Activated effector memory CD4-positive, alpha-beta T cell treated with anti-CD3 and anti-CD28 coated beads, Interleukin-2, amount 50 U/mL, for 16 hours (primary cell): ENCODE measurements at places on chromosomes 16 and 17.

DNA sequence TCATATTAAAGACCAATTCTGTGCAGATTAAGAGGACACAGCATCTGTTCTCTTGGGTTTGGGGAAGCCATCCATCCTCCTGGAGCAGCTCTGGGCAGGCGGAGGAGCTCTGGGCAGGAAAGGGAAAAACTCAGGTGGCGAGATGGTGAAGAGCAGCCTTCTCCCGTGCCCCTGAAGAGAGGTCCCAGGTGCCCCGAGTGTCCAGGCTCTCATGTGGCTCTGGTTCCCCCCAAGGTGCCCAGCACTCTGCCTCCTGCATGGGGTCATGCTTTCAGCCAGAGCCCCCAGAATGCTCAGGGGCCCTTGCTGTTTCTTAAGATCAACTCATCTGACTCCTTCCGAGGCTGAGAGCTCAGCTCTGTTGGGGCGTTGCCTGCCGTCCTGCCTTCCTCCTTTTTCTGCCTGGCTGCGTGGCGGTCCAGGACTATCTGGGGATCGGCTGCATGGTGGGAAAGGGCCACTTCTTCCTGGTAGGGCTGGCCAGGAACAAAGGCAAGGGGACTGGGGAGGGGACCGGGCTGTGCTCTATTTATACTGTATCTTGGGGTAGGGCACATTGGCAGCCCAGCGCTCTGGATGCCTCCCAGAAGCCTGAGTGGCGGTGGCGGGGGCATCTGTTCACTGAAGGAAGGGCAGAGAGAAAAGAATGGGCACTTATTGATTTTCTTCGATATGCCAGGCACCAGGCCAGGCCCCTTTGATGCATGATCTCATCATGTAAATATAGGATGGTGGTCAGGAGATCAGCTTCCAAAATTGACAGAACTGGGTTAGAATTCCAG lies 103.2 kb upstream of the SDK2 start:
- no peak for DNase-seq

- peak; percentile 89 for DNase-seq
Observed at GRCh38 chr16:56610017-56610608, 1.7 kb downstream of the MT2A start.

GRCh38 chr17:56499799-56500388 lies 93.6 kb upstream of the NOG start:
- DNase-seq, result no peak

GRCh38 chr16:67781565-67781921 lies 24.8 kb downstream of the RANBP10 start:
- no peak for DNase-seq

DNA sequence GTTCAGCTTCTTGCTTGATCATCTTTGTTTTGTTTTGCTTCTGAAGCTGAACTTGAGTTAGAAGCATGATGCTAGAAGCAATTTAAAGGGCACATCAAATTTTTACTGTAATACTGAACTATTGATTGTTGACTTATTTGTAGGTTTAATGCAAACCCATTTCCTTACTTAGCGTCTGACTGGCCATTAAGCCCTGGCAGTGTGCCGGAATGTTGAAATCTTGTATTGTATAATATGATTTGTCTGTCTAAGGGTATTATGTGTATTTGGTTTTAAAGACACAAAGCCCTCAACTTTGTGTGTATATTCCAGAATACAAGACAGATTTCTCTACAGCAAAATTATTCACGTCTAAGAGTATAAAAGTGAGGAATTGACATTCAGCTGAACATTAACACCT lies 39.7 kb downstream of the NUP93 start:
- DNase-seq, result no peak

DNA sequence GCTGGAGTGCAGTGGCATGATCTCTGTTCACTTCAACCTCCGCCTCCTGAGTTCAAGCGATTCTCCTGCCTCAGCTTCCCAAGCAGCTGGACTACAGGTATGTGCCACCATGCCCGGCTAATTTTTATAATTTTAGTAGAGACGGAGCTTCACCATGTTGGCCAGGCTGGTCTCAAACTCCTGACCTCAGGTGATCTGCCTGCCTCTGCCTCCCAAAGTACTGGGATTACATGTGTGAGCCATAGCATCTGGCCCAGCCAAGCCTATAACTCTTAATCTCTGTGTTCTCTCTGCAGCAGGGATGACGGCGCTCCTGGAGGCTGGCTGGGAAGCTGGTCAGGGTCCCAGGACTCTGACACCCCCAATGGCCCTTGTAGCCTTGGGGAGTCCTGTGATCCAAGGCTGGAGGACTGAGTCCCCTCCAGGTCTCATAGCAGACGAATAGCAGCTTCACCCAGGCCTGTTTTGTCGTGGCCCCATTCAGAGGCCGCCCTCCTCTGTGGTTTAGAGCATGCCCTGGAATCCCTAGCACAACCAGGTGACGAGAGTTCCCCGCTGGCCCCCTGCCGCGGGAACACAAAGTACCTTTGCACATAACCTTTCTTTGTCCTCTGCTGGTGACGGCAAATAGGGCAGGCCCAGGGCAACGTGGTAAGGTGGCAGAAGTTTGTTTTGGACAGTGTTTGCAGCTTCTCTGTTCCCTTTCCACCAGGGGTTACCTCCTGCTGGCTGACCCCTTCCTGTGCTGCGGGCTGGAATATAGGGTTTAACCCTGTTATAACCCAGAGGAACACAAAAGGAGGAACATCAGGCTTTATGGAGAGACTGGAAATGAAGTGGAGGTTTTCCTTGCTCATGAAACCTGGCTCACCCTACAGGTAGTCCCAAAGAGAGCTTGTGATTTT lies 43.0 kb upstream of the TOB1 start:
- peak; percentile 75 for DNase-seq

DNA sequence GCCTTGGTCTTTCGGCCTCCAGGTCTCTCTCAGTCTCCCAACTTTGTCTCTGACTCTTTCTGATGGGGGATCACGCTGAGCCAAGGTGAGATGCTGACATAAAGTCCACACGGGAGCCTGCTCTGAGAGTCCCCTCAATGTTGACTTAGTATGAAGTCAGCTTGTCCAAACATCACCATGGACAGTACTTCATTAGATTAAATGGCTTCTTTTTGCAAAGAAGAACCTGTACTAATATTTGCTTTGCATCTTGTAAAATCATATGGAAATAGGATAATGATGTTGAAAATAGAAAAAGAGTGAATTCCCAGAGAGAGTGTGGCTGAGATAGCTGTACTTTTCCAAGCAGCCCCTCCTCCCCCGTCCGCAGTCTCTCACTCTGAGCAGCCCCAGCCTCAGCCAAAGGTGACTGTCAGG lies 56.7 kb upstream of the SIAH1 start:
- no peak for DNase-seq

GRCh38 chr17:79986411-79987186 lies 49.1 kb downstream of the TBC1D16 start:
- no peak for DNase-seq

DNA sequence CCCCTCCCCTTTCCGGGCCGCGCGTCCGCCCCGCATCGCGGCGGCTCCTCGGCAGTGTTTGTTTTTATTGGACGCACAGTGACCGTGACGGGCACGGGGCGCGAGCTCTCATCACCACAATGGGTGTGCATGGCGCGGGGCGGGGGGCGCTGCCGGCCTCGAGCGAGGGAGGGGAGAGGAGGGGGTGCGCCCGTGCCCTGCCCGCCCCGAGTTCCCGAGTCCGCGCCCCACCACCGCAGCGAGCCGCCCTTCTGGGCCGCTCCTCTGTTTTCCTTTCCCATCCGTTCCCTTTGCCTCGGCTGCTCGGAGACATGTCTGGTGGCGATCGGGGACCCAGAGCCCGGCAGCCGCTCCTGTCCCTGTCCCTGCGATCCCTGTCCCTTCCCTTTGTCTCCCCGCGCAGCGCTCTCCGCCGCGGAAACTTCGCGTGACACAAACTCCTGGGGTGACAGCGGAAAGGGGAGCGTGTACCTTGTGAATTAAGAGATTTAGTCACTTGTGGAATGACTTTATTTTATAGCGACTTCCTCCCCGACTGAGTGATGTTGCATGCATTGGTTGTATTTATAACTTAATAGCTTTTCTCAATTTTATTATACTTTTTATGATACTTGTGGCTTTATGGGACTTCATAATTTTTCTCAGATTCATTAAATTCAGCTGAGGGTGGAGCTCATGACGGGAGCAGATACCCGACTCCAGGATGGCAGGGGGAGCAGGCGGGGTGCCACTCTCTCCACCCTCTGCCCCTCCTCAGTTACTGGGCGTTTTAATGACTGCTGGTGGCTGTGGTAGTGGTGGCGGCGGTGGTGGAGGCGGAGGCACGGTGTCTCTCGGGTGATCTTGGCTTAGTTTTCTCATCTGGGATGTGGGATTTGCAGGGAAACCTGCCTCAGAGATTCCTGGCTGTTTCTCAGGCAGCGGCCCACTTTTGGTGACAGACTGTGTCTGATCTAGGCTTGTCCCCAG lies 40.8 kb downstream of the MRM1 start:
- DNase-seq, result no peak

- no peak for DNase-seq
Observed at GRCh38 chr16:1027501-1027815, 45.1 kb upstream of the SSTR5 start.

DNA sequence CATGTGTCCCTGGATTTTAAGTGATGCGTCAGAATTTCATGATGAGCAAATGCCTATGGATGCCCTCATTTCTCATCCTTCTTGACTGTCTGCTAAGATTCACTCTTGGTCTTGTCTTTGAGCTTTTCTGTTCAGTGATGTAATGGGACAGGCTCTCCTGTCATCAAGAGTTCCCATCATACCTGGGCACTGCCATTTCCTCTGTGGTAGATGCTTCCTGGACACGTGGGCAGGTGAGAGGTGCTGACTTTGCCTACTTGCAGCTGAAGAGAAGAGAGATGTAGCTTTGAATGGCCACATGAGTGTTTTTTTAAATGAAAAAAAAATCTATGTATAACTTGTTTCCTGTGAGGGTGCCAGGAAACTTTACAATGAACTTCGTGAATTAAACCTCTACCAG lies 557.7 kb downstream of the MAF start:
- DNase-seq, result peak; percentile 72
